ENCODE measurements at places on chromosomes 11 and 22.

- no peak for DNase-seq
These were observed 125.5 kb downstream of the SIK3 start for GRCh38 chr11:116972691-116973090.

- no peak for DNase-seq
These were observed 5.0 kb upstream of the SH3BP1 start for GRCh38 chr22:37634417-37634924.

GRCh38 chr11:115097796-115098408 lies 406.3 kb downstream of the CADM1 start:
- no peak for DNase-seq

- peak; percentile 53 for DNase-seq
These were observed 73.0 kb upstream of the PHF21B start for GRCh38 chr22:45082795-45083194.

DNA sequence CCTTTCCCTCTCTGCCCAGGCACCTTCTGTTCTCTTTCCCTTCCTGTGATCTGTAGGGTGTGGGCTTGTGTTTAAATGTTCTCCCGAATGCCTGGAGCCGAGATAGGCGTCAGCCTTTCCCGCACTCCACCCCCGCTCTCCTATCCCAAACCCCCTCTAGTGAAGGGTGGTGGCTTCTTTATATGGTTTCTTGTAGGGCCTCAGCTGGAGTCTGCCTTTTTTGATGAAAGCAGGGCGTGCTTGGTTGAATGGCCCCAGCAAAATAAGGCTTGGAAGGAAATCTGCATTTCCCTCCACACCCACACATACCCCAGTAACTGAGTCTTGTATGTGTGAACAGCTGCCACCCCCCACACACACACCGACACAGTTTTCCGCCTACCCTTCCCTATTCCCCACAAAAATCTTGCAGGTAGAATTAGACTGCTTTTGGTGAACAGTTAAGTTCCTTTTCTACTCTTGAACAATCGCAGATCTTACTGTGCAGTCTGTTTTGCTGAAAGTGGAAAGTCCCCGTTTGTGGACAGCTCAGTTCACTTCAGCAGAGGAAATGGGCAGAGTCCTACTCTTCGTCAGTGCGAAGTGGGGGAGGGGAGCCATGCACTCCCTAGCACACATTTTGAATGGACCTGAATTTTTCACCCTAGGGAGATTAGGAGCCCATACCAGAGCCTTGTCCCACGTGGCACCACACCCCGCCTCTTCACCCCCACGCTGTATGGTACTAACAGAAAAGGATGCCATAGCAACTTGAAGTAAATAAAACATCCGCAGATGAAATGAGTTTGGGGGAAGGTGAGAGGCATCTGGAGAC lies 25.5 kb upstream of the GRK2 start:
- peak; percentile 87 for DNase-seq

GRCh38 chr22:22748297-22748743 lies 103.9 kb downstream of the GGTLC2 start:
- peak; percentile 50 for DNase-seq

- no peak for DNase-seq
These were observed 6.1 kb downstream of the AP5B1 start for GRCh38 chr11:65774525-65775306.

Measured in stimulated activated CD8-positive, alpha-beta memory T cell treated with anti-CD3 and anti-CD28 coated beads, Interleukin-4, amount 100 ng/mL, for 48 hours (primary cell).